ENCODE measurements at places on chromosomes 5 and 9. TPM values are rescaled to one million over a fixed set of nuclear protein-coding genes. Genes with fewer than 3 reads are reported as not detected.

- no peak for DNase-seq
Observed at GRCh38 chr5:81626524-81626923, 124.4 kb downstream of the SSBP2 start.

GRCh38 chr5:67528953-67529352 lies 332.4 kb upstream of the CD180 start:
- DNase-seq: no peak

- no peak for DNase-seq
Observed at GRCh38 chr9:76650692-76651091, 113.5 kb upstream of the PCA3 start.

The SPINK4 gene
- total RNA-seq: not detected

The PCDHGC5 gene
- total RNA-seq: not detected

DNA sequence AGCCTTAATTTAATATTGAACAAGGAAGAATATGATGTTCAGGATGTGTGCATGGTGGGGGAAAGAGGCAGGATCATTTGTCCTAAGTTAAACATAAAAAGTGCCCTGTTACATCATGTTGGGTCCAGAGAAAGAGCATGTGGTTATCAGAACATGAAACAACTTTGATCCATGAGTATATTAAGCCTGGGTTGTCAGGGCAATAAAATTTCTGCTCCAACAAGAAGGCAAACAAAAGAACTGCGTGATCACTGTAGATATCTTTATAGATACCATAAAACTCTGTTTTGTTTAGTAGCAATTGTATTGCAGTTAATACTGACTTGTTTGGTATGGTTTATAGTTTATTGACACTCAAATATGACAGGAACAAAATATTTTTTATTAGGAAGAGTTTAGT lies 35.2 kb downstream of the PCA3 start:
- DNase-seq: no peak

- DNase-seq: no peak
Observed at GRCh38 chr5:67453111-67453905, 256.7 kb upstream of the CD180 start.

DNA sequence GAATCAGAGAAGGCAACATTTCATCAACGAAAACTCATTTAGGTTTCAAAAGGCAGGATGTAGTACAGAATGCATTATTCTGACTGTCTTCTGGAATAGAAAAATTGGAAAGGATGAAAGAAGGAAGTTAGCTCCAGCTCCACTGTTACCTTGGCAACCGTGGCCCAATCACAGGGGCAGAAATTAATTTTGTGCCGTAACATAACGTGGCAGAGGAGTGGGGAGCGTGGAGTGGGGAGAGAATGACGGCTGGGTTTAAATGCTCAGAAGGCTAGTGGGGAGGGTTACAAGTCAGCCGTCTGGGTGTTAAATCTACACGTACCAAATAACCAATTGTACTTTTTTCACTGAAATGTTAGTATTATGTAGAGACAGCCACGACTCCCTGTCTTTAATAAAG lies 32.3 kb upstream of the EQTN start:
- DNase-seq: no peak

DNA sequence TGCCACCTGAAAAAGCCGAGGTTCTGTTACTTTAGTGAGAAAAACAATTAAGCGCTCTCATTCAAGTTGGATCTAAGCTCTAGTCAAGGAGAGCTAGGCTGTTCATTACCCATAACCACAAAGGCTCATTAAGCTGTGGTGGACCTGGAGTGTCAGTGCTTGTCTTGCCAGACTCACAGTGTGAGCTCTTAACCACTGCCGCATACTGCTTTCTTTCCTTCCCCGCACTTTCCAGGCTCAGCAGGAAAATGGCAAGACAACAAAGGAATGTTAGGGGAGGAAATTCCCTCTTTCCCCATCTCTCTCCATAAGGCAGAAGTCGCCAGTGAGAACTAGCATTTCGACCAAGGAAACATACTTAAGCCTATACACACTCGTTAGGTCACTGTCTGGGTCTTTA lies 467.3 kb downstream of the ENC1 start:
- DNase-seq: no peak

GRCh38 chr5:179613460-179614071 lies 9.9 kb downstream of the HNRNPH1 start:
- DNase-seq: no peak

GRCh38 chr5:150412319-150413175 lies at the start of gene CD74:
Gene CD74, minus strand, starts transcription at chr5:150412910. Its CDS starts 161 bp downstream, at chr5:150412749.
- peak; percentile 92 for DNase-seq

The PTGES2 gene
- total RNA-seq: 87.7 TPM

The SLC6A7 gene
- not detected for total RNA-seq

Data from activated T-helper 1 cell treated with anti-CD3 and anti-CD28 coated beads, Interleukin-12 subunit alpha, Interleukin-12 subunit beta, Interleukin-2, Interleukin-4 antibody, amounts not matched to agents 30 ng/mL and 10 ng/mL and 1 ng/mL, durations not matched to agents 14 hours and 24 hours and 36 hours (primary cell).